SJSA1 (cell line): ENCODE measurements at places on chromosomes 2 and 18. TPM values are rescaled to one million over a fixed set of nuclear protein-coding genes. Genes with fewer than 3 reads are reported as not detected.
A peak's percentile ranks its signal among the peaks of the same experiment; 100 is the strongest.

- no peak overlapping the region for H3K4me3 ChIP-seq
- H3K36me3 ChIP-seq, result no peaks in the 10 kb centered on the region
- no peaks in the 10 kb centered on the region for H3K27me3 ChIP-seq
- H3K27ac ChIP-seq, result no peak overlapping the region
- no peaks in the 10 kb centered on the region for H3K4me1 ChIP-seq
Measured at GRCh38 chr18:47397671-47398319, 146.3 kb upstream of the SKOR2 start.

DNA sequence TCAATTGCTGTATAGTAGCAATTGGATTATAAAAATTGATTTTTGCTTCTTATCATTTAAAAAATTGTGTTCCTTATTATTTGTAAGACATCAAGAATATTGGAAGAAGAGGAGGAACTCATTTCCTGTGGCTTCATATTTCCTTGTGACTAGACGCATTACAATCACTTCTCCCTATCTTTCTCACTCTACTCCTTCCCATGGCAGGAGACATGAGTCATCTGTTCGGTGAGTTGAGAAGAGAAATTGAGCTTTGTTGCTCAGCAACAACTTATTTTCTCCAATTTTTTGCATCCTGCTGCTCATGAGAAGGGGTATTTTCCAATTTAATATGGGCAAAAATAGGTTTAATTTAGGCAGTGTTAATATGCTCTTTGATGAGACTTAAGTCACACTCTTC lies 1783.9 kb downstream of the SUCLG1 start:
- H3K27me3 ChIP-seq, result no peaks in the 10 kb centered on the region
- H3K36me3 ChIP-seq, result no peaks in the 10 kb centered on the region
- no peak overlapping the region for H3K4me3 ChIP-seq
- DNase-seq, result no peak

DNA sequence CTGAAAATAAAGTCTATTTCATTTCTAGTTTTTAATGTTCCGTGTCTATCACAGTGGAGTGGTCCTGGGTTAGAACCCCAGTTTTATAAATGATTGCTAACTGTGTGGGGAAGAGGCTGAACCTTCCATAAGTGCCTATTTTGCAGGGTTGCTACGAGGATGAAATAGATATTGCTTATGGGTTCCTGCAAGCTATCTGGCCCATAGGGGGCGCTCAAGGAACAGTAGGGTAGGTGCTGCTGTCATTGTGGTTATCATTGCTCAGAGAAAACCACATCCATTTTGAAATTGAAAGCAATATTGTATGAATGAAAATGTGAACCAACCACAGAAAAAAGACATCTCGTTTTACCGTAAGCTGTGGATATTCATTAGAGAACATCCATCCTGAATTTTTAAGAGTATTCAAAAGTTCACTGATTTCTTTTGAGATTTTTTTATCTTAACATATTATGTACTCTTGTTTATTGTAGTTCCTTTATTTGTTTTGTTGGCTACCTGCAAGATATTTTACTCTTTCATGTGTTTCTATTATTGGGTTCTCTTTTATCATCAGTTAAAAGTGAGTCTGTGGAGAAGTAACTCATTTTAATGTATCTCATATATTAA lies 261.6 kb downstream of the NAPG start:
- H3K4me1 ChIP-seq, result no peaks in the 10 kb centered on the region
- no peak overlapping the region for H3K27ac ChIP-seq
- H3K4me3 ChIP-seq, result no peak overlapping the region
- H3K36me3 ChIP-seq, result no peaks in the 10 kb centered on the region
- H3K27me3 ChIP-seq, result no peaks in the 10 kb centered on the region; the same call in 1 of the 2 replicates
- DNase-seq, result peak; percentile 84

DNA sequence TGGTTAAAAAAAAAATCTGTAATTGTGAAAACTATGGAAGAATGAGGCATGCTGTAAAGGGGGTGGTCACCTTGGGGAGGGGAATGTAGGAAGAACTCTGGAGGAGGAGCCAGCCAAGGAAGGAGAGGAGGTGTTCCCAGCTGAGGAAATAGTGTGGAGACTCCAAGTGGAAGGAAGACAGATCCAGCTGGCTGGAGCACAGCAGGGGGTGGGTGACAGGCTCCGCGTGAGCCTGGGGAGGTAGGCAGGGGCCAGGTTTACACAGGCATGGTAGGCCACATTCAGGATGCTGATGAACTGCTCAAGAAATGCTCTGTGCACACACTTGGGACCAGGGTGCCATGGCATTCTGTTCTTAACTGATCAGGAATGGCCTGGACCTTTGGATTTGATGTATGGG lies 16.8 kb downstream of the AFF3 start:
- H3K27me3 ChIP-seq, result no peaks in the 10 kb centered on the region
- no peak for DNase-seq
- no peaks in the 10 kb centered on the region for H3K4me1 ChIP-seq
- no peak overlapping the region for H3K27ac ChIP-seq
- H3K4me3 ChIP-seq, result no peak overlapping the region

DNA sequence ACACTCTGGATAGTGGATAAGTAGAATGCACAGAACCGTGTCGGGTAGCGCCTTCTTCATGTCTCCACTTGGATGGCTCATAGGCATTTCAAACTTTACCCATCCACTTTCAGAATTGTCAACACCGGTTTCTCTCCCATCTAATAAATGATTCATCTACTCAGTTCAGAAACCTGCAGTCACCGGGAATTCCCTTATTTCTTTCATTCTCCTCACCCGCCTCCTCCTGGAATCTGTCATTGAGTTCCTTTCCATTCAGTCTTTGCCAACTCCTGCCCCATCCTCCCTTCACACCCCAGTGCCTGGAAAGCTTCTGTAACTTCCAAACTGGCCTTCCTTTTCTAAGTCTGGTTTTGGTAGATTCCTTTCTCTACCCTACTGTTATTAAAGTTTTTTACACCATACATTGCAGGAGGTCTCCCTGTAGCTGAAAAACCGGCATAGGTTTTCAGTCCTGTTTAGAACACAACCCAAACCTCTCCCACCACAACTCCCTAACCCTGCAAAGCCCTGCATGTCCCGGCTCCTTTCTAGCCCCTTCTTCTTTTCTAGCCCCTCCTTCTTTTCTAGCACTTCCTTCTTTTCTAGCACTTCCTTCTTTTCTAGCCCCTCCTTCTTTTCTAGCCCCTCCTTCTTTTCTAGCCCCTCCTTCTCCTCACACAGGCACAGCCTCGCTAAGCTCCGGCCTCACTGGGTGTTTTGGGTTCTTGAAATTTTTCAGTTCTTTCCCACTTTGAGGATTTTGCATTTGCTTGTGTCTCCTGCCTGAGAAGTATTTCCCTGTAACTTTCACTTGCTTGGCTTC lies 133.9 kb upstream of the KLHL14 start:
- H3K27ac ChIP-seq, result no peak overlapping the region
- no peaks in the 10 kb centered on the region for H3K27me3 ChIP-seq
- DNase-seq, result no peak
- no peaks in the 10 kb centered on the region for H3K36me3 ChIP-seq
- peaks cover 13% of the 10 kb centered on the region for H3K4me1 ChIP-seq
- no peak overlapping the region for H3K4me3 ChIP-seq

DNA sequence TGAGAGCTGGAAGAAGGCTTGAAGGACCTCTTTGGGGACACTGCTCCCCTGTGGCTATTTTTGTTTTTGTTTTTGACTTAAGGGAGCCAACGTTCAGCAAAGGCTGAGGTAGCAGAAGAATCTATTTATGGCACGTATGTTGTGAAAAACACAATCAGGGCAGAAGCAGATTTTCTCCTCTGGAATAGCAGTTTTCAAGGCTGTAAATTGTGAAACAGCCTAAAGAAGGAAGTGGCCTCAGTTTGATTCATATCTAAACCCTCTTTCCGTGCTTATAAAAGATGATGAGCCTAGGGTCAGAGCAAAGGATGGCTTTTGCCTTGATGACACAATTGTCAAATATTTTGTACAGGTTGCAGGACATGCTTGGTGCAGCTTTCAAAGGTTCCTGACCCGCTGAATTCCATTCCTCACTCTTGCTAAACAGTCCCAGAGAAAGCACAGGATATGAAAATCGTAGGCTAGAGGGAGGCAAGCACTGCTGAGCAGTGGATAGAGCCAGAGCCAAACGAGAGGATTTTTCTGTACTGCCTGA lies 106.2 kb upstream of the DLX2 start:
- H3K4me3 ChIP-seq, result no peak overlapping the region
- H3K36me3 ChIP-seq, result no peaks in the 10 kb centered on the region; the same call in 1 of the 2 replicates
- H3K27me3 ChIP-seq, result no peaks in the 10 kb centered on the region
- DNase-seq, result no peak

- no peaks in the 10 kb centered on the region for H3K4me1 ChIP-seq
- H3K4me3 ChIP-seq, result no peak overlapping the region
Measured at GRCh38 chr2:207385903-207386302, 143.9 kb upstream of the CREB1 start.

DNA sequence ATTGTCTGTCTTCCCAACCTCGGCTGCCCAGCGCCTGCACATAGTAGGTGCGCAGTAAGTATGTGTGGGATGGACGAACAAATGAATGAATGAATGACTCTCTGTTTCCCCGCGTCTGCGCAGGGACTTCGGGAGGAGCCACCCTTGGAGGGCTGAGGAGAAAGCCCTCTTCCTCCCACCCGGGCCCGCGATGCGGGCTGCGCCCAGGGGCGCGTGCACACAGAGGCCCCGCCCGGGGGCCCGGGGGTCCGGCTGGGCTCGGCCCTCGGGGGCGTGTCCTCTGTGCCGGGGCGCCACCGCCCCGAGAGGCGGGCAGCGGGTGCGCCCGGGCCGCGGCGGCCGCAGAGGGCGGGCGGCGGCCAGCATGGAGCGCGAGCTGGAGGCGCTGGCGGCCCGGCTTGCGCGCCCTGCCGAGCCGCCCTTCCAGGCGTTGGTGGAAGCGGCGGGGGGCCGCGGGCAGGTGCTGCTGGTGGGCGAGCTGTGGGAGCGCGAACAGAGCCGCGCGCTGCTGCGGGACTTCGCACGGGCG lies at the start of gene C2orf72:
Gene C2orf72, plus strand, starts transcription at position 322 of the 529 bp plus-strand sequence. Its CDS starts 43 bp downstream, at position 365.
- no peaks in the 10 kb centered on the region for H3K36me3 ChIP-seq
- no peak within 1 kb of the TSS for H3K27ac ChIP-seq
- H3K4me1 ChIP-seq, result peaks cover 8% of the 10 kb centered on the region
- no peak for DNase-seq
- H3K4me3 ChIP-seq, result peak within 1 kb of the TSS; percentile 27

DNA sequence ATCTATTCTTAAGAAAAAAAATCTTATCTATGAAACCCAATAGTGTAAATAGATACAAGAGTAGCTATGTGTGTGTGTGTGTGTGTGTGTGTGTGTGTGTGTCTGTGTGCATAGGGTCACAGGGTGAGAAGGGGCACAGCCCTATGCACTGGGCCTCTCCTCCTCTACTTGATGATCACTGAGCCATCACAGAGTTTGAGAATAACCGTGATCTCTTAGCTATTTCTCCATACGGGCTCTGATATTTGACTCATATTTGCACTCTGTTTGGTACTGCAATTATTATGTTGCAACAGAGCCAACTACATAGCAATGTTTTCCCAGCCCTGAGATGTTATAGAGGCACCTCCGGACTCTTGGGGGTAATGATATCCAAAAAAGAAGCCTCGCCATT lies 28.8 kb upstream of the SLC40A1 start:
- H3K36me3 ChIP-seq, result no peaks in the 10 kb centered on the region
- H3K4me3 ChIP-seq, result no peak overlapping the region
- no peaks in the 10 kb centered on the region for H3K27me3 ChIP-seq
- H3K27ac ChIP-seq, result no peak overlapping the region; the same call in 1 of the 2 replicates
- no peak for DNase-seq
- H3K4me1 ChIP-seq, result peaks cover 28% of the 10 kb centered on the region

- no peak overlapping the region for H3K4me3 ChIP-seq
- H3K27me3 ChIP-seq, result no peaks in the 10 kb centered on the region
- peaks cover 58% of the 10 kb centered on the region for H3K4me1 ChIP-seq
- H3K27ac ChIP-seq, result peak overlapping the region; percentile 4; the same call in 1 of the 2 replicates
- H3K36me3 ChIP-seq, result no peaks in the 10 kb centered on the region
Measured at GRCh38 chr2:234241656-234242458, 191.4 kb downstream of the SPP2 start.

DNA sequence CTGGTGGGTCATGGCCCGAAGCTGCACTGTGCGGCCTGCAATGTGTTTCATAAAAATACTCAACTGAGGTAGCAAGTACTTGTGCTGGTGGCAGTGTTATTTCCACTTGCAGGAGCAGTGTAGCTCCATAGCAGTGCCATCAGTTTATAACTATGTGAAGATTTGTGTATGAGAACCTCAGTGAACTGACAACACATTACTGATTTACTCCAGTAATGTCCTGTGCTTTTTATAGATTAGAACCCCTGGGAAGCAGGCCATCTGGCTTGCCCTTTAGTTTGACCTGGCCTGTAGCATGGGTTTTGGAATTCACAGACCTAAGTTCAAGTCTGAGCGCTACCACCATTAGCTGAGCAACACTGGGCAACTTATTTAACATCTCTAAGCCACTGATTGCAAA lies 99.7 kb upstream of the AQP4 start:
- H3K27me3 ChIP-seq, result no peaks in the 10 kb centered on the region
- no peak overlapping the region for H3K27ac ChIP-seq
- no peak for DNase-seq
- H3K4me1 ChIP-seq, result no peaks in the 10 kb centered on the region

GRCh38 chr2:214747992-214748391 lies 61.5 kb downstream of the BARD1 start:
- H3K4me1 ChIP-seq, result no peaks in the 10 kb centered on the region
- H3K4me3 ChIP-seq, result no peak overlapping the region
- H3K27me3 ChIP-seq, result no peaks in the 10 kb centered on the region
- no peak for DNase-seq

- H3K4me3 ChIP-seq, result no peak overlapping the region
- peaks cover 26% of the 10 kb centered on the region for H3K4me1 ChIP-seq
- no peak for DNase-seq
Measured at GRCh38 chr18:9537677-9538076, 62.4 kb downstream of the RALBP1 start.

- H3K4me3 ChIP-seq, result no peak overlapping the region
- no peaks in the 10 kb centered on the region for H3K27me3 ChIP-seq
- no peak overlapping the region for H3K27ac ChIP-seq
- peaks cover 42% of the 10 kb centered on the region for H3K4me1 ChIP-seq
- no peaks in the 10 kb centered on the region for H3K36me3 ChIP-seq
Measured at GRCh38 chr2:111662039-111662770, 221.8 kb downstream of the ANAPC1 start.

The EMILIN1 gene
- 168 and 170 TPM in 2 replicates for total RNA-seq

The CYP26B1 gene
- 0.03 TPM in 1 of 2 replicates, not detected in the other for total RNA-seq

The RNU2-63P gene
- total RNA-seq, result 34.9 TPM in 1 of 2 replicates, not detected in the other

The HOXD3 gene
- 0.66 and 1.1 TPM in 2 replicates for total RNA-seq

The AMMECR1L gene
- total RNA-seq, result 15.7 and 18.9 TPM in 2 replicates

The KATNAL2 gene
- 0.18 and 0.56 TPM in 2 replicates for total RNA-seq

The PPP1R1C gene
- total RNA-seq, result 0.32 TPM in 1 of 2 replicates, not detected in the other

The ARHGAP25 gene
- total RNA-seq, result not detected in 2 replicates

The RAD51AP2 gene
- total RNA-seq, result not detected in 2 replicates

The REG3A gene
- not detected in 2 replicates for total RNA-seq

The ITSN2 gene
- total RNA-seq, result 17.7 and 30.7 TPM in 2 replicates

The IL18RAP gene
- total RNA-seq, result not detected in 2 replicates
